ENCODE measurements at places on chromosomes 16 and 17. TPM values are rescaled to one million over a fixed set of nuclear protein-coding genes. Genes with fewer than 3 reads are reported as not detected.

DNA sequence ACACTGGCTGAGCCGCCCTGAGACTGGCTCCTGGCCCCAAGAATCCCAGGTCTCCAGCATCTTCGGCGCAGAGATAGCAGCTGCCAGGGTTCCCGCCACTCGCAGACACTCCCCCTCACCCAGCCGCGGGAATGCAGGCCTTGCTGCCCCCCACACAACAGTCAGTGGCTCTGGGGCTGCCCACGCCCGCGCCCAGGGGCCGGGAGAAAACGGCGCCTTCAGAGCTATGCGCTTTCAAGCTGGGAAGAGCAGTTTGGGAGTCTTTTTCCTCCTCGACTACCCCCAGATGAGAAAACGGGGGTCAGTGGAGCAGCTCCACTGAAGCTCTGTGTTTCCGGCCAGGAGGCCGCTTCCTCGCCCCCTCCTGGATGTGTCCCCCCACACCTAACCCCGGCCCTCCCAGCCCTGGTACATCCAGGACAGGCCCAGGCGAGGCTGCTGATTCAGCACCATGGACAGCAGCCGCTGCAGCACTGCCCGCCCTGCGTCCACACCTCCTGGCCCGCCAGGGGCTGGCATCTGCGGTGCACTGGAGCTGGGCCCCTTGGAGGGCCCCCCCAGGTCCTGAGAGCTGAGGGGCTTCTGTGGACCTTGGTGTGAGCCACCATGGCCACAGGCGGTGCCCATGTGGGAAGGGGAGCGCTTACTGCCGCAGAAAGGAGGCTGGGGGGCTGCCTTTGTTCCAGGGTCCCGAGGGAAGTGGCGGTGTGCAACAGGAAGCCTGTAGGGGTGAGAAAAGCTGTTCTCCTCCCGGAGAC is 35.7 kb downstream of the CACNA1H start:
- H3K36me3 ChIP-seq: no peaks in the 10 kb centered on the region
- H3K27ac ChIP-seq: no peak overlapping the region
- no peak overlapping the region for H3K4me3 ChIP-seq
- H3K4me1 ChIP-seq: peaks cover 21% of the 10 kb centered on the region

DNA sequence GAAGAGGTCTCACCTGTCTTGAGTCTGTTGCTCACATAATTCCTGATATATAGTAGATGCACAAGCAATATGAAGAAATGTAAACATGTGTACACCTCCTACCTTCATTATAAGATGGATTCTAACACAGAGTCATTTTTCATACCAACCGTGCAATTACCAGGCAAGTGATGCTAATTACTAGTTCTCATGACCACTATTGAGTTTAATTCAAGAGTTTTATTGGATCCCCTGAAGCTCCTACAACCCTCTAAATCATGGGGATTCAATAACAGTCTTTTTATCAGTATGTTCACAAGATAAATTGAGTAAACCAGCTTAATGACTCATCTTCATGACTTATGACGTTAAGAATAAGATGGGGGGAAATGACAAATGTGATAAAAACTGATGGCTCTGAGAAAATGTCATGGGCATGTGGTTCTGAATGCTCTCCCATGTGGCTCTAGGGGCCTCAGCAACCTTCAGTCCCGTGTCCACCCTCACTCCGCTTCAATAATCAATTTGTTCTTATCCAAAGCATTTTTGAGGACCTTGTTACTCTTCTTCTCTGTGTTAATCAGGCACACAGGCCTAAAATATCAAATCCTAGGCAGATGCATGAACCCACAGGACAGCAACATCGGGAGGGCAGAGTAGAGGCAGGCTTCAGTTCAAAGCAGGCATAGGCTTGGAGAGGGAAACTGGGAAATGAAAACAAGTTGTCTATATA is 42.8 kb downstream of the PRAC1 start:
- H3K4me1 ChIP-seq: 0 out of 2 replicates have a peak, but pooled peaks cover 9% of the 10 kb centered on the region
- DNase-seq: no peak
- peaks cover 29% of the 10 kb centered on the region for H3K27me3 ChIP-seq
- H3K4me3 ChIP-seq: no peak overlapping the region

- no peaks in the 10 kb centered on the region for H3K4me1 ChIP-seq
- no peak overlapping the region for H3K4me3 ChIP-seq
- no peaks in the 10 kb centered on the region for H3K36me3 ChIP-seq
- no peak for DNase-seq
Observed at GRCh38 chr16:85836706-85837582, 37.4 kb downstream of the COX4I1 start.

The UBE2G1 gene
- total RNA-seq: 42.6 TPM

DNA sequence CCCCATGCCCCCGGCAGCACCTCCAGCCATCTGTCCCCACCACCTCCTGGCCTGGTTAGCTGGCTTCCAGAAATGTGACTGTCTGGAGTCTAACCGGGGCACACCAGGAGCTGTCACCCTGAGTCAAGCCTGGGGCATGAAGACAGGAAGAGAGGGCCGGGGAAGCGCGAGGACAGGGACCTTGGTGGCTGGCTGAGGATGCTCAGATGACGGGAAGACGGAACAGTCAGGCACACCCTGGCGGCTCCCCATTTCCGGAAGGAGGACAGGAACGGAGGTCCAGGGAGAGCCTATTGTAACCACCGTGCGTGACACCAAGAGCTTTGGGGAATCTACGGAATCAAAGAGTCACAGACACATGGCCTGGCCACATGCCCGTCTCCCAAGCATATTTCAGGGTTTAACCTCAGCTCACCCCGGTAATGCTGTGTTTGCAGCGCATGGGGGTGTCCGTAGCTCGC is 51.7 kb downstream of the SDK2 start:
- no peaks in the 10 kb centered on the region for H3K4me1 ChIP-seq
- no peak overlapping the region for H3K27ac ChIP-seq
- no peak for DNase-seq
- no peak overlapping the region for H3K4me3 ChIP-seq
